ENCODE measurements at places on chromosomes 2 and 18. TPM values are rescaled to one million over a fixed set of nuclear protein-coding genes. Genes with fewer than 3 reads are reported as not detected.

The SCYGR4 gene
- total RNA-seq: not detected

The ADAM23 gene
- total RNA-seq: 34.0 TPM

DNA sequence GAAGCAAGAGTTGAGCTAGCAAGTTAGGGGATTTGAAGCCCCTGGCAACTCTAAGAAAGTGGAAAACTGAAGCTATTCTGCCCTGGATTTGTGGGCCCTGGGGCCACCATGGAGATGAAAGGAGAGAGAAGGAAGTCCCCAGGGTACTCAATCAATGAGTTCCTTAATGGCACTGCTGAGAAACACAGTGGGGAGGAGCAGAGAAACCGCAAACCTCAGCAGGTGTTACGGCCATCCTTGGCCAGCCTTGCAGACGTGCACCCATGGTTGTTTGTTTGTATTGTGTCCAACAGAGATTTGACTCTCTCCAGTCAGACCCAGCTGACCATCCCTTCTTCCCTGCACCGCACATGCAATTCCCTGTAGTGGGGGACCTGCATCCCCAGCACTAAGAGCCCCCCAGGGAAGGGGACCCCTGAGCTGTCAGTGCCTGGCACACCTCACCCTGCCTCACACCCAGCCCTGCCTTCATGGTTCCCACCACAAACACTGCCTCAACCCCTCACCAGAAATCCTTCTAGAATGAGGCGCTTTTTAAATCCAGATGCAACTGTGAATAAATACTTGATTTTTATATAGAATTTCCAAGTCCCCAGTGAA is 255.3 kb downstream of the SH3BP4 start:
- DNase-seq: no peak

DNA sequence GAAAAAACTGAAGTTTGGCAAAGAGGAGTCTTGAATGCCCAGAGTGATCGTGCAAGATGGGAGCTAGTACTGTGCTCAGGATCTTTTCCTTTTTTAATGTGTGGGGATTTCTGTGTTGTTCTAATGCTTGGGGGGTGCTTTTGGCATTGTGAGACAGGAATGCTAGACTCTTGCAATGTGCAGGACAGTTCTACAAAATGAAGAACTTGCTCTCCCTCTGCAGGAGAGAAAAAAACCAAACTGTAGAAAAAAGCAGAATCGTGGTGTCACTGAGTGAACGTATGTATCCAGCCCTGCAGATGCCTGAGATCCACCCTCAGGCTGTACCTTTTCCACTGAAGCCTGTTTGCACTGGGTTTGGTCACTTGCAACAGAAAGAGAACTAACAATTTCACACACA is 12.1 kb upstream of the TTC39C start:
- no peak for DNase-seq

- no peak for DNase-seq
These were observed 90.5 kb downstream of the ICOS start for GRCh38 chr2:204027091-204027490.

The LCT gene
- total RNA-seq: 0.19 TPM
